ENCODE measurements at places on chromosomes 6 and 20.
A peak's percentile ranks its signal among the peaks of the same experiment; 100 is the strongest.

- ATAC-seq, result no peak
These were observed 33.2 kb upstream of the TASP1 start for GRCh38 chr20:13671916-13672378.

GRCh38 chr20:40313730-40314129, 375.3 kb downstream of the MAFB start:
- no peak for ATAC-seq

GRCh38 chr20:48747840-48748414, 79.9 kb downstream of the PREX1 start:
- ATAC-seq, result peak; percentile 64

DNA sequence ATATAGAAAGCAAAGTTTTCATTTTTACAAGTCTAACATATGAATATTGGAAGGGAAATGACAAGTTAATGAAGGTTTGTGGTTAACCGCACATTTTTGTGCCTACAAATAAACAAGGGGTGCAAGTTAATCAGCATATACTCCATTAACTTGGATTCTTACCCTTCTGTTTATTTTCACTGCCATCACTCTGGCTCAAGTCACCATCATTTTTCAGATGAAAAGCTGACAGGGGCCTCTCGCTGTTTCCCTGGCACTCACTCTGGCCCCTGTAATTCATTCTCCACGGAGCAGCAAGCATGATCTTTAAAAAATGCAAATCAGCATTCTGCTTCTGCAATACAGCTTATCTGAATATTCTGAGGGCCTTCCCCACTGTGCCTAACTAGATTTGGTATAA, 29.8 kb downstream of the APCDD1L start:
- no peak for ATAC-seq

GRCh38 chr6:121686611-121687023, 251.2 kb downstream of the GJA1 start:
- no peak for ATAC-seq

DNA sequence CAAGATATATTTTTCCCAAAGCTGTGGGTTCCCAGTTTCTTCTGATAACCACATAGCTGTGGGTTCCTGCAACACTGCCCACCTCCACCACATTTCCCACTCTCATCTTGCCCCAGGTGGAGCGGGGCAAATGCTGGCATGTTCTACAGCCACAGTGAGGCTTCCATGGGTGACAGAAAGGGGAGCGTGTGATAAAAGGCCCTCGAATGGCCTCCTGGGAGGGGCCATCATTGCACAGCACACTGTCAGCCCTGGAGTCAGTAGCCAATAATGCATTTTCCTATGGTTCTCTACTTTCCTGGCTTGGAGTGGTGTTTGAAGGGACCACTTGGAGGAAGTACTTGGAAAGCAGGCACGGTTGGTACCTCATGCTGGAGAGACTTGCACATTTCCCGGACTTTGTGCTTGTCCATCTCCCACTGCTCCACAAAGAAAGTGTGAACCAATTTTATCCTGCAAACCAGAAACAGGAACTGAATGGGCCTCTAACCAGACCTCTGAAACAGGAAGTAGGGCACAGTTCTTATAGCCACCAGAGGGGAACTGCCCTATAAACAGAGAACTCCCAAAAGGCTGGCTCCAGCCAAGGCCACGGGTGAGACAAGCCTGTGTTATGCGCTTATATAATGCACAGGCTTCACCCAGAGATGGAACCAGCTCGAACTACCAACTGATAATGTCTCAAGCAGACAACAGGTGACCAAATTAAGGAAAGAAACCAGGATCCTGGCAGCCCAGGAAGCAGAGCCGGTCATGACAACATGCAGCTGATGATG, 8.6 kb downstream of the MAP3K5 start:
- peak; percentile 98 for ATAC-seq

GRCh38 chr6:48735846-48736245, 624.8 kb upstream of the PTCHD4 start:
- ATAC-seq, result no peak

GRCh38 chr20:31927627-31928159, 24.2 kb downstream of the PDRG1 start:
- ATAC-seq, result no peak

DNA sequence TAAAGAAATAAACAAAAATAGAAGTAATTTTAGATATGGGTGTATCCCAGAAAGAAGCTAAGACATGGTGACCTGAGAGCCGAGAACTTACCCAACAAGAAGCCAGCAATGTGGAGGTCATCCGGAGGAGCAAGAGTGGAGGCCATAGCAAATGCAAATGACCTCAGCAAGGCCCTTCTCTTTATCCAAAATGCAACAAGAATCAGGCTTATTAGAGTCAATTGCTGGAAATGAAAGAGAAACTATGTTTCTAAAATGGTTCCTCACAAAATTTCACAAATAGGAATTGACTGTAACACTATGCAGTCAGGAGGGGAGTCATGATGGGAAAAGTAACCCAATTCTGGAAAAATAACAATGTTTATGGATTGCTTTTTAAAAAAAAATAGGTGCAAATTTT, 90.4 kb downstream of the TNFAIP3 start:
- ATAC-seq, result no peak

DNA sequence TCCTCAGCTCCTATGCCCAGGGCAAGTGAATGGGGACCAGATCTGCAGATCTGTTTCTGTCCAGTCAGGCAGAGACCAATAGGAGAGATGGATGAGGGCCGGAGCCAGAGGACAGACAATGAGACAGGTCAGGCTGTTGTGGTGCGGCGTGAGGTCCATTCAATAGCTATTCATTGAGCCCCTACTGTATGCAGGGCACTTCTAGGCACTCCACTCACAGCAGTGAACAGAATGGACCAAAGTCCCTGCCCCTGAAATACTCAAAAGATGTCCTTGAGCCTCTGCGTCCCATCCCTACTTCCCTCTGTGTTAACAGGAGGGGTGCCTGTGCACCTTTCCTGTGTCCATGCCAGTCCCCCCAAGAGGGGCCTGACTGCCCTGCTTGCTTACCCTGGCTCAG, 8.5 kb upstream of the TULP1 start:
- ATAC-seq, result no peak

DNA sequence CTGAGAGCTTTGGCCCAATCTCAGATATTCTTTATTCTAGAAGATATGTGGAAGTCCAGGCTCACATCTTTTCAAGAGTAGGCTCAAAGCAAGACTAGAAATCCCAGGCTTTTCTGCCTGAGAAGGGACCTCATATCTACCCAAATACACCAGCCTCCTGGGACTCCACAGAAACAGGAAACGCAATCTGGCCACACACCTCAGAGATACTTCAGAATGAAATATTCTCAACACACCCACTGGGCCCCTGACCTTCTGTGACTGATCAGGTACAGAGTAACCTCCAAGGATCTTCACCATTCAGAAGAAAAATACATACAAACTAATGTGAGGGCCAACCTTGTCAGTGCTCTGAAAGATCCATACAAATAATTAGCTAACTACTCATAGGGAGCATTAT, 183.2 kb downstream of the HIVEP2 start:
- peak; percentile 77 for ATAC-seq

DNA sequence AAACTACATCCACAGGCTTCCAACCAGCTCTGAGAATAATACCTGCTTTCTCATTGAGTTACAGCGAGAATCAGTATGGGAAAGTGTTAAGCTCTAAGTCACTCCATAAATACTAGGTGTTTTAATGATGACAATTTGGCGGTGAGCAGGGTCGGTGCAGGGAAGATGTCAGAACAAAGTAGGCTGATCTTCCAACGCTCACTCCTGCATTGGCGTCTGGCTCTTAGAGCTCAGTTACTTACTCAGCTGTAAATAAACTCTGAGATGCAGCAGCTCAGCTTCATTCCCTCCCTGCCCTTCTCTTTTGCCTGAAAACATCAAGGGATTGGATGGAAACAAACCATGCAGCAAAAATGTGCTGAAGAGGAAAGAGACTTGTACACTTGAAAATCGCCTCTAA, 102.5 kb upstream of the SPACA1 start:
- no peak for ATAC-seq

- peak; percentile 93 for ATAC-seq
These were observed 81.4 kb downstream of the SERAC1 start for GRCh38 chr6:158086504-158087223.

DNA sequence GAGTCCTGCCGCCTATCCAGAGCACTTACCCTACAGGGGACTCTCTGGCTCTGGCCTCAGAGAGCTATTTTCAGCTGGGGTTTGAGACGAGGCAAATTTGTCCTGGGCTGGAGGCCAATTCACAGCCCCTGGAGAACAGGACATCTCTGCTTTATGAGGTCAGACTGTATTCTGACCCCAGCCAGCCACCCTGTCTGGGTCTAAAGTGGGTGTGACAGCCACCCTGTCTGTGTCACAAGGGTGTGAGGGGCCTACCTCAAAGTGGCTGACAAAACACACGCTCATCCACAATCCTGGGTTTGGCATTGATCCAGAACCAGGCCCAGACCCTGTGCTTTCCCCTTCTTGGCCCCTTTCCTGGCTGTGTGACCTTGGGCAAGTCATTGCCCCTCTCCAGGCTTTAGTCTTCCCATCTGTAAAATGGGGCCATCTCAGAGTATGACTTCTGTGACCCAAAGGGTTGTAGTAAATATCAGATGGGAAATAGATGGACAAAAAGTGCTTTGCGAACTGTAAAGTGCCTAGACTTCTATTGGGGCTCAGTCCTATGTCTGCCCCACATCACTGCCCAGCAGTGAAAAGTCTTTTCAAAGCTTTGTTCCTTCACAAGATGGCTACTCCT, 44.1 kb upstream of the TGM2 start:
- no peak for ATAC-seq

- no peak for ATAC-seq
These were observed 167.8 kb upstream of the RIPOR2 start for GRCh38 chr6:25103603-25104002.

GRCh38 chr20:46308258-46309157, at the start of gene CDH22:
CDH22 (minus strand) TSS chr20:46308498; CDS start chr20:46251294, 57,204 bp downstream.
- peak; percentile 52 for ATAC-seq

- no peak for ATAC-seq
These were observed 20.6 kb upstream of the SLC9A8 start for GRCh38 chr20:49792006-49792405.

- peak; percentile 13 for ATAC-seq
These were observed 506 bp downstream of the CITED2 start for GRCh38 chr6:139373928-139374356.

DNA sequence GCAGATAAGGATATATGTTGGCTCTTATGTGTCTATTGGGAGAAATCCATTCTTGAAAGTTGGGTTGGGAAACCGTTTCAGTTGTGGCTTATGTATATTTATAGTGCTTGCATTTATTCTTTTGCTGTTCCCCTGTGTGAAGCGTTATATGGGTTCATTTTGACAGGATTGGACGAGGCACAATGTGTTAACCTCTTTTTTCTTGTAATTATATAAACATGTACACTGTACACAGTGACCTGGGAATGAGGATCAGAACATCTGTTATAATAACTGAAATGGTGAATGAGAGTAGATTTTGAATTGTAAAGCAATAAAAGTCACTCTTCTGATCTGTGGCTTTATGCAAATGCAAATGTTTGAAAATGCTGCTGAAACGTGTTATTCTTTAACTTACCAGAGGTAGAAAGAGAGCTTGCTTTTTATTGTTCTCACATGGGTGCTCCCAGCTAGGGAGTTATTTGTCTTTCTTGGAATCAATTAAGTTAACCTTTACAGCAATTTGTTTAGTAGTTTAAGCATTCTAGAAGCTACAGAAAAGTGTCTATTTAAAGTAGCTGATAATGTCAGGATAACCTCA, 213.7 kb downstream of the GRIK2 start:
- no peak for ATAC-seq

- ATAC-seq, result no peak
These were observed 95.5 kb upstream of the AFDN start for GRCh38 chr6:167731216-167731615.

DNA sequence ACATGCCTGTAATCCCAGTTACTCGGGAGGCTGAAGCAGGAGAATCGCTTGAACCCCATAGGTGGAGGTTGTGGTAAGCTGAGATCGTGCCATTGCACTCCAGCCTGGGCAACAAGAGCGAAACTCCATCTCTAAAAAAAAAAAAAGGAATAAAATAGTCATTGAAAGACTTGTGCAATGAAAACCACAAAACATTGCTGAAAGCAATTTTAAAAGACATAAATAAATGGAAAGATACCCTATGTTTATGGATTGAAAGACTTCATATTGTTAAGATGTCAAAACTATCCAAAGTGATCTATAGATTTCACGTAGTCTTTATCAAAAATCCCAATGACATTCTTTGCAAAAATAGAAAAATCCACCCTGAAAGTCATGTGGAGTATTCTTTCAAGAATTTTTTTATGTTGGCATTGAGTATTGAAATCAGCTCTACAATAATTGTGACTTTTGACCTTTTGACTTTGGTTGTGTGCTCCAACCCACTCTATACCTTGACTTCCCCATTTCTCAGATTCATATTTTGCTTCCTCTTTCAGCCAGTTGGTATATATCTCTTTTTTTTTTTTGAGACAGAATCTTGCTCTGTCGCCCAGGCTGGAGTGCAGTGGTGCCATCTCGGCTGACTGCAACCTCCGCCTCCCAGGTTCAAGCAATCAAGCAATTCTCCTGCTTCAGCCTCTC, 45.5 kb upstream of the SLC23A2 start:
- ATAC-seq, result peak; percentile 92

DNA sequence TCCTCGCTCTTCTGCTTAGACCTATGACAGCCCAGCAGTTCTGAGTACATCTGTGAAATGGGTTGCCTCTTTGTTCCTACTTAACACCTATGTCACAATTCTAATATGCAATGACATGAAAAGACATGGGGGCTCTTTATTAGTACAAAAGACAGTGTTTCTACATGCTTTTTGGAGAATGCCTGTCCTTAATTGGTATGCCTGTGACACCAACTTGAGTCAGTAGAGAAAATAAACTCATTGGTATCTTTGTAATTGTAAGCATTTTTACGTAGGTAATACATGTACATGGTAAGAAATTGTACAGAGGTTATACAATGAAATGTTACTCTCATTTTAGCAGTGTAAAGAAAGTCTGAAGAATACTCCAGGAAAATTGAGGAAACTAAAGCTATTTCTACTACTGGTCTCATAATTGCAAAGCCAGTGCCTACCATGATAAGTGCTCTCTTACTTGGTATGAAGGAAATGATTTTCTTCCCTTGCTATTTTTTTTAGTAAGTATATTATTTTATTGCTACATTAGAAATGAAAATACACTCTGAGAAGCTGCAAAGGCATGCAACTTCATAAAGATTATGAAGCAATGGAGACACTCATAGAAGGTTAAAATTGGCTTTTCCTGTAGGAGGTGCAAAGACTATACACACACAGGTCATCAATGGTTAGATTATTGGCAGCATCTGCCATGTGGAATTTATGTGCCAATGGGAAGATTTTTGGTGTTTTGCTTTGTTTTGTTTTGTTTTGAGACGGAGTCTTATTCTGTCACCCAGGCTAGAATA, 4.9 kb upstream of the EEF1A1 start:
- no peak for ATAC-seq

GRCh38 chr20:3621111-3621510, 42.1 kb downstream of the GFRA4 start:
- no peak for ATAC-seq

DNA sequence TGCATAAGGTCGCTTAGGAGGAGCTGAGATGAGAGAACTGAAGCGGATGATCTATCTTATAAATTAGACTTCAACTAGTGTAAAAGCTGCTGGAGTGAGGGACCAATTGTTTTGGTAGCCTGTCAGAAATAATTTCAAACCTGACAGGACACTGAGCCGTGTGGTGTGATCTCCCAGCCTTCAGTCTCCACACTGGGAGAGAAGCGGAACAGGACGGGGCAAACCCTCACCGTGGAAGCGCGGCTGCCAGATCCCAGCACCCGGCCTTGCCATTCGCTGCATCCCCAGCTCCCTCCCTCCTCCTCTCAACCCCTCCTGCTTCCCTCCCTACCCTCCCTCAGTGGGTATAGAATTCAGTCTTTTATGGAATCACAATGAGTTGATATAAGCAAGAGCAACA, 900.1 kb upstream of the SLC35B3 start:
- no peak for ATAC-seq

- ATAC-seq, result peak; percentile 66
These were observed 106.8 kb upstream of the RIPOR2 start for GRCh38 chr6:25042536-25042935.

Measured in stimulated activated memory B cell treated with anti-CD40 and anti-IgM and Interleukin-4, amounts not matched to agents 10 μg/mL and 1 μg/mL and 100 μg/mL, for 72 hours (primary cell).